ENCODE measurements at places on chromosomes 7 and 10. TPM values are rescaled to one million over a fixed set of nuclear protein-coding genes. Genes with fewer than 3 reads are reported as not detected.

DNA sequence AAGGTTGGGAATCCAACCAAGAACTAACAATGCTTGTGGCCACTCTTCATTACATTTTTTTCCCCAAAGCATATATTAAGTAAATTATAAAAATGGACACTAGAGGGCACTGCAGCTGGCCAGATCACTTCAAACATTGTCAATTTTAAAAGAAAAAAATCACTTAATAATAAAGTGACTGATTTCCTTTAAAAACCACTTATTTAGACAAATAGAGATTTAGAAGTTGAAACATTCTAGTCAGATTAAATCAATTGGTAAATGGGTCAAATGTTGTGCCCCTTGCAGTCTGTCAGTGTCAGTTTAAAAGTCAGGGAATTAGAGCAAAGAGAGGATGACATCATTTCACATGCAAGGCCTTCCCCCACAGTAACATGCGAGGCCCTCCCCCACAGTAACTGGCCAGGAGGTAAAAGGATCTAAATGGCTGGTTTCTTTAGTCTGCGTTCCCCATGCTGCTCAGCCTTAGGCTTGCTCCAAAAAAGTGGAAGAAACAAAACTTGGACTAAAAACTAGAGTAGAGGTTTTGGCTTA lies 177.9 kb downstream of the SKAP2 start:
- no peak for DNase-seq
- no peak overlapping the region for H3K4me3 ChIP-seq
- no peaks in the 10 kb centered on the region for H3K27me3 ChIP-seq
- no peaks in the 10 kb centered on the region for H3K4me1 ChIP-seq

DNA sequence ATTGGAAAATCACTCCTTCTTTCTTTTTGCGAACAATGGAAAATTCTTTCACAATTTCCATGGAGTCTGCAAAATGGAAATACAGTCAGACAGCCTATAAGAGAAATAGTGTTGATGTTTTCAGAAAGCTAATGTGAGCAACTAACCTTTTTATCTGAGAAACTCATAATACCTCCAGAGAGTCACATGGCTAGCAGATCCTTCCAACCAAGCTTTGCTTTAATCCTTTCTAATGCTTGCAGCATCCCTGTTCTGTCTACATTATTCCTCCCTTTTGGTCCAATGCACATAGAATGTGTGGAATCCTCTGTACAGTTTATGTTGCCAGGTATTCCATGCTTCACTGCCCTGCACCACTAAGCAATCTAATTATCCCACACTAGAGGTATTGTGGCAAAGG lies 717.5 kb upstream of the LRRN3 start:
- no peak overlapping the region for H3K4me3 ChIP-seq
- no peak overlapping the region for H3K27ac ChIP-seq
- no peaks in the 10 kb centered on the region for H3K4me1 ChIP-seq
- no peak for DNase-seq
- H3K36me3 ChIP-seq, result no peaks in the 10 kb centered on the region
- H3K27me3 ChIP-seq, result no peaks in the 10 kb centered on the region

Gene UPK3BL1
- 6.4 TPM for total RNA-seq

Gene NME8
- 0.22 TPM for total RNA-seq

Gene CALML5
- total RNA-seq, result not detected

DNA sequence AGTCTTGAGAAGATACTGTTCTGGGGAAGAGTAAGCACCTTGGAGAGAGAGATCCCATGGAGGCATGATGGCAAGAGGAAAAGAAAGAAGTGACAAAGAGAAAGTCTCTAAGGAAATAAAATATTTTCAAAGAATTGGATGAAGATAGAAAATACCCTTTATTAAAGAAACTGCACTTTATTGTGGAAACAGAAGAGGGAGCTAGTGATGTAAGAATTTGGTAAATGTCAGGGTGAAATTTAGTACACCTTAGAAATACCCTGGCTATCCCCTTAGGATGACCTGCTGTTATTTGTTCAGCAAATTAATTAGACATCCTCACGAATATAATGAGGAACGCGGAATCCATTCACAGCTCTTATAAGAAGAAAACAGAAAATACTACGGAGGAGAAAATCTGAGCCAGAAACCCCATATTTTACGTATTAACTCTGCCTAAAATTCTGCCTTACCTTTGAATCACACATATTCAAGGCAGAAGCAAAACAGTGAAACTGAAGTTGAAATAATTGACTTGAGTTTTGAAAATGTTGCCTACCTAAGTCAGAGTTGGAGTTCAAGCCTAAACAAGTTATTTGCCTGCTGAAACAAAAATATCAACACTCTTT lies 90.7 kb downstream of the TFPI2 start:
- no peak for DNase-seq
- H3K27me3 ChIP-seq, result no peaks in the 10 kb centered on the region
- no peak overlapping the region for H3K27ac ChIP-seq
- no peaks in the 10 kb centered on the region for H3K36me3 ChIP-seq

Gene PRKCQ
- total RNA-seq, result 21.4 TPM

Gene CCL24
- total RNA-seq, result not detected

Gene TRIM56
- 18.8 TPM for total RNA-seq

GRCh38 chr7:101405474-101406067 lies 42.9 kb downstream of the COL26A1 start:
- no peak overlapping the region for H3K4me3 ChIP-seq
- H3K4me1 ChIP-seq, result peaks cover 10% of the 10 kb centered on the region
- no peaks in the 10 kb centered on the region for H3K27me3 ChIP-seq
- H3K36me3 ChIP-seq, result no peaks in the 10 kb centered on the region
- H3K27ac ChIP-seq, result no peak overlapping the region

Gene CHAT
- not detected for total RNA-seq

- peaks cover 11% of the 10 kb centered on the region for H3K4me1 ChIP-seq
- no peak overlapping the region for H3K27ac ChIP-seq
- H3K36me3 ChIP-seq, result no peaks in the 10 kb centered on the region
- DNase-seq, result no peak
- H3K27me3 ChIP-seq, result no peaks in the 10 kb centered on the region
Measured at GRCh38 chr10:12803776-12804175, 197.7 kb downstream of the CCDC3 start.

GRCh38 chr7:148753224-148753623 lies 54.5 kb downstream of the CUL1 start:
- H3K27ac ChIP-seq, result no peak overlapping the region
- no peaks in the 10 kb centered on the region for H3K4me1 ChIP-seq
- H3K4me3 ChIP-seq, result no peak overlapping the region
- peaks cover 15% of the 10 kb centered on the region for H3K36me3 ChIP-seq
- no peaks in the 10 kb centered on the region for H3K27me3 ChIP-seq

Gene SLC18A2
- total RNA-seq, result 6.7 TPM

- no peak overlapping the region for H3K4me3 ChIP-seq
- DNase-seq, result no peak
- H3K27ac ChIP-seq, result no peak overlapping the region
- H3K27me3 ChIP-seq, result no peaks in the 10 kb centered on the region
- no peaks in the 10 kb centered on the region for H3K4me1 ChIP-seq
Measured at GRCh38 chr7:114405427-114405826, 9.2 kb upstream of the FOXP2 start.

Gene TNKS2
- 73.6 TPM for total RNA-seq

DNA sequence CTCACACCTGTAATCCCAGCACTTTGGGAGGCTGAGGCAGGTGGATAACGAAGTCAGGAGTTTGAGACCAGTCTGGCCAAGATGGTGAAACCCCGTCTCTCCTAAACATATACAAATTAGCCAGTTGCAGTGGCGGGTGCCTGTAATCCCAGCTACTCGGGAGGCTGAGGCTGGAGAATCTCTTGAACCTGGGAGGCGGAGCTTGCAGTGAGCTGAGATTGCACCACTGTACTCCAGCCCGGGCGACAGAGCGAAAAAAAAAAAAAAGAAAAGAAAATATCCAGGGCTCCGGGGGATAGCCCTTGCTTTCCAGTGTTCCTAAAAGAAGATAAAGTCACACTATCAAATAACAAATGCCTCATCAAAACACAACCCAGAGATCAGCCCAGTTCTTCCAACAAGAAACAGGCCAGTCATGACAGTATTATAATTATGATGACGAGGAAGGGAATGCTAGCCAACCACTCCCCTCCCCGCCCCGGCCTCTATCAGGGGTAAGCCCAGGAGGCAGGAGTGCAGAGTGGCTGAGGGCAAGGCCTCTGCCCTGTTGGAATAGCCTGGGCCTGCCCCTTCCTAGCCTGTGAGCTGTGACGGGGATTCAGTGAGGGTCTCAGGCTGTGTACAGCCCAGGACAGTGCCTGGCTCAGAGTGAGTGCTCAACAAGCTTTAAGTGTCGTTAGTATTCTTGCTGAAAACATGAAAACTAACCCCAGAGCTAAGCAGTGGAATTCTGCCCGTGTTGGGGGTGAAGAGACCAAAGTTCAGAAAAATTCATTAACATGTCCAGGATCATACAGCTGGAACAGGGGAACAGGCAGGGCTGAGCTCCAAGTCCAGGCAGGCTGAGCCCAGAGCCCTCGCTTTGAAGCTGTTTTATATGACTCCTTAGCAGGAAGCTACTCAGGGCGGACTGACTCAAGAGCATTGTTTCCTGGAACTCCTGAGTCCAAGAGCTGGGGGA lies 54.3 kb downstream of the FAM241B start:
- no peak for DNase-seq
- H3K36me3 ChIP-seq, result no peaks in the 10 kb centered on the region
- H3K4me1 ChIP-seq, result peaks cover 4% of the 10 kb centered on the region
- H3K27me3 ChIP-seq, result no peaks in the 10 kb centered on the region
- no peak overlapping the region for H3K4me3 ChIP-seq

Gene SEMA4G
- 7.6 TPM for total RNA-seq

GRCh38 chr7:85498031-85498430 lies 311.2 kb upstream of the SEMA3D start:
- H3K27ac ChIP-seq, result no peak overlapping the region
- H3K4me3 ChIP-seq, result no peak overlapping the region
- H3K27me3 ChIP-seq, result no peaks in the 10 kb centered on the region
- no peaks in the 10 kb centered on the region for H3K4me1 ChIP-seq
- no peak for DNase-seq

DNA sequence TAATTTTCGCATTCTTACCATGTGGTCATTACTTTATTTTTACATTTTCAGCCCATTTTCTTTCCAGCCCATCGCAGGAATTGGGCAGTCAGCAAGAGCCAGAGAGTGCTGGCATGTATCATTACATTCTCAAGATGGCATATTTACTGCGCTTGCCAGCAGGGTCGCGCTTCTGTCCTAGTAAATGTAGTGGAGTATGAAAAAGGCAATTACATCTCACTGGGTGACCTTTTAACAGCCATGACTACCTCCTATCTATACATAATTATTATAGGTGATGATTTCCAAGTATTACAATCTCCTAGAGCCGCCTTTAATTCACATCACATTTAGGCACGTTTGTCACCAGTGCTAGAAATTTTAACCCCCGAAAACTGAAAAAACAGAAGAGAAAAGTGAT lies 433.7 kb upstream of the MGMT start:
- no peaks in the 10 kb centered on the region for H3K36me3 ChIP-seq
- no peaks in the 10 kb centered on the region for H3K27me3 ChIP-seq
- peaks cover 6% of the 10 kb centered on the region for H3K4me1 ChIP-seq

DNA sequence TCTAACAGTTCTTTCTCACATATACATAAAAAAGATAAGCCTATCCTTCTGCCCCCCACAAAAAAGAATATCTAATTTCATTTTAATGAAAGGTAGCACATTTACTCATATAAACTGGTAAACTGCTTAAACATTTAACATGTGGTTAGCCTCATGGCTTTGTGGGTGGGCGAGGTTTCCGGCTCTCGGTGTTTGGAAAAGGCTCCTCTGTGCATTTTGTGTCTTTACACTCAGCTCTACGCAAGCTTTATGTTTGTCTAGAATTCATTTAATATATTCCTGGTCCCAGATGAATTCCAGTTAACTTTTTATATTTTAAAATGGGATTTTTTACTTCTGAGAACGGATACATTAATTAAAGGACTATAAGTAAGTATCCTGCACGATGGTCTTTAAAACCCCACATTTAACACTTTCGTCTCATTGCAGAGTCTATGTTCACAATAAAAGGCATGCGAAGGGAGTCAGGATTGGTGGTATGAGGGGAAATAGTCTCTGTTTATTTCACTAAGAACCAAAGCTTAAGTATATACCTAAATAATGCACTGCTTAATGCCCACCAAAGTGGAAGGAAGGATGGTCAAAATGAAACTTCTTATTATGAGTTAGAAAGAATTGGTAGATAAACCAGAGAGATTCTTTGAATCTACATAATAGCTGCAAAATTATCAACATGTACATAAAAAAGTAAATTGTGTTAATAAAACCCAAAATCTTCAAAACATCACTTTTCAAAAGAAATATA lies 197.2 kb downstream of the CRPPA start:
- H3K36me3 ChIP-seq, result no peaks in the 10 kb centered on the region
- H3K27ac ChIP-seq, result no peak overlapping the region
- no peak for DNase-seq
- H3K4me3 ChIP-seq, result no peak overlapping the region
- no peaks in the 10 kb centered on the region for H3K27me3 ChIP-seq
- H3K4me1 ChIP-seq, result no peaks in the 10 kb centered on the region

Gene ASZ1
- not detected for total RNA-seq

GRCh38 chr10:19917751-19918478 lies 101.7 kb downstream of the PLXDC2 start:
- no peak overlapping the region for H3K27ac ChIP-seq
- no peak for DNase-seq
- no peak overlapping the region for H3K4me3 ChIP-seq

- DNase-seq, result no peak
- no peaks in the 10 kb centered on the region for H3K27me3 ChIP-seq
- no peak overlapping the region for H3K4me3 ChIP-seq
- no peaks in the 10 kb centered on the region for H3K4me1 ChIP-seq
- H3K27ac ChIP-seq, result no peak overlapping the region
Measured at GRCh38 chr7:133985300-133985699, 141.8 kb upstream of the LRGUK start.

Gene MEOX2
- 0.19 TPM for total RNA-seq

Gene ORAI2
- total RNA-seq, result 20.7 TPM

DNA sequence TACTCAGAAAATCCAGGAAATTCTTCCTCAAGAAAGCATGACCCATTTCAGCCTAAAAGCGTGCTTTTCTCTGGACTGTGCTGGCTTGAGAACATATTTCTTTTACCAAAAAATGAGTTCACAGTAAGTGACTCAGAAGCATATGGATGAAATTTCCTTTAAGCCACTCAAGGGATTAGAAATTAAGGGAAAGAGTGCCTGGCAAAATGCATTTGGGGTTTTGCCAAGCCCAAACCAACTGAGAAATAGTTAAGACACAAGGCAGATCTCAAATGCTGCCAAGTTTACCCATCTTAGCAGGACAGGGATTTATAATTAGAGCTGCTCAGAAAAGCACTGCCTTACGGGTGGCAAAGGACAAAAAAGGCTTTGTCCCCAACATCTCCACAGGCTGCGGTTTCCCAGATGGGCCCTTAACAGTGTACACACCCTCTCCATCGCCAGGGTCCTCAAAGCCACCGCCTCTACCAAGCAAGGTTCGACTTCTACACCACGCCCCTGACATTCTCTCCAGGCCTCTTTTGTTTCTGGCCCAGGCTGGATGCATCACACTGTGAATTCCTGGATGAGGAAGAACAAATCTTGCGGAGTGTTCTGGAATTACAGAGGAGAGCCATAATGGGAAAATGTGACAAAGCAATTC lies 30.1 kb upstream of the CDHR3 start:
- H3K27ac ChIP-seq, result no peak overlapping the region
- no peak overlapping the region for H3K4me3 ChIP-seq
- no peaks in the 10 kb centered on the region for H3K27me3 ChIP-seq
- H3K4me1 ChIP-seq, result peaks cover 4% of the 10 kb centered on the region
- no peak for DNase-seq
